ENCODE measurements at places on chromosomes 6 and 20. TPM values are rescaled to one million over a fixed set of nuclear protein-coding genes. Genes with fewer than 3 reads are reported as not detected.

DNA sequence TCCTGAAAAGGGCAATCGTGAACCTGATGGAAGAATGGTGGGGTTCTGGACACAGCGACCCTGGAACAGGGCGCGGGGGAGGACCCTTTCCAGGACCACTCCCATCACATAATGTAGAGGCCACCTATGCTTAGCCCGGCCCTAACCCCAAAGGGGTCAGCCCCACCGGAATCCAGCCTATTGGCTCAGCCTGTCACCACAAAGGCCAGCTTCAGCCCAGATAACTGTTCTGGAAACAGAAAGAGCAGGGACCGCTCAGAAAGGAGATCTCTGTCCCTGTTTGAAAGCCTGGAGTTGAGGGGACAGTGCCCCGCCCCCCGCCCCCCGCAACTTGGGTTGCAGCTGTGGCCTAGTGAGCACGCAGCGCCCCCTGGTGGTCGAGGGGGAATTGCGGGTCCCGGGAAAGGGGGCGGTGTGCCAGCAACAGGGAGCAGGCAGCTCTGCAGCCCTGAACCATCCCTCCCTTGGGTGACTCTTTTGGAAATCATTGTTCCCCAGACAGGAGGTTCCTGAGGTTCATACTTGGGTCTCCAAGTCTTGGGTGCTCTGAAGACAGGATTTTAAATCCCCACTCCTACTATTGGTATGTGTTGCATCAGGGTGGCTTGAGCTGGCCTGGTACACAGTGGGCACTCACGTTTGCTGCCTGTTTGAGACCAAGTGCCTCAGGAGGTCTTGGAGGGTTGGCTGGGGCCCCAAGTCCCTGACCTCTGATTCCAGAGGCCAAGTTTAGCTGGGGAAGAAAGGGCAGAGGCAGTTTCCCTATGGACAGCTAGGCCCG lies 1.5 kb downstream of the SIGLEC1 start:
- H3K4me1 ChIP-seq: peaks cover 5% of the 10 kb centered on the region
- no peaks in the 10 kb centered on the region for H3K27me3 ChIP-seq
- no peak overlapping the region for H3K4me3 ChIP-seq
- H3K27ac ChIP-seq: no peak overlapping the region
- no peaks in the 10 kb centered on the region for H3K36me3 ChIP-seq
- no peak for DNase-seq

- no peaks in the 10 kb centered on the region for H3K4me1 ChIP-seq
- no peaks in the 10 kb centered on the region for H3K36me3 ChIP-seq
- no peak overlapping the region for H3K4me3 ChIP-seq
- DNase-seq: no peak
- no peaks in the 10 kb centered on the region for H3K27me3 ChIP-seq
- no peak overlapping the region for H3K27ac ChIP-seq
Observed at GRCh38 chr20:32449890-32450401, 91.8 kb downstream of the ASXL1 start.

DNA sequence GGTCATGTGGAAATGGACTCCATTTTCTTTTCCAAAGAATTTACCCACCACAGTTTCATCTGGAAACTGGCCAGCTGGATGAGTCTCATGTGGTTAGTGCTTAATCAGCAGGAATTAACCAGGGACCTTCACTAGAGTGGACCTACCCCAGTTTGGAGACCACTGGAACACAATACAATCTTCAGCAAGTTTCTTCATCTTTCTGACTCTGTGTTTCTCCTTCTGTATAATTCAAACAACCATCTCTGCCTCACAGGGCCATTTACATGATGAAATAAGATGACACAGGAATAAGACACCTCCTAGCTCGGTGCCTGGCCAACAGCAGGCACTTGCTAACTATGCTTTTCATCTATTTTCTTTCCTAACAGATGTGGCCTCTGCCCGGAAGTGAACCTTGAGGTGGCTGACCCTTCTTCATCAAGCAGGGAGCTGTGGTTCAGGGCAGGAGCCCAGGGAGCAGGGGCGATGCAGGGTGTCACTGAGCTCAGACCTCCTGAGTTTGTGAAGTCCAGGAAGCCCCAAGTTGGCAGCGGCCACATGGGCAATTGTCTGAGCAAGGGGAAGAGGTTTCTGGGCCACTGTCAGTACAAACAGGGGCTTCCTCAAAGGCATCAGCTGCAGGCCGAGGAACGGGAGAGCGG lies 98.8 kb downstream of the SOD2 start:
- H3K27me3 ChIP-seq: no peaks in the 10 kb centered on the region
- H3K27ac ChIP-seq: no peak overlapping the region
- H3K36me3 ChIP-seq: no peaks in the 10 kb centered on the region
- no peaks in the 10 kb centered on the region for H3K4me1 ChIP-seq

The GRIK2 gene
- not detected for polyA plus RNA-seq

The KIF25 gene
- not detected for polyA plus RNA-seq

DNA sequence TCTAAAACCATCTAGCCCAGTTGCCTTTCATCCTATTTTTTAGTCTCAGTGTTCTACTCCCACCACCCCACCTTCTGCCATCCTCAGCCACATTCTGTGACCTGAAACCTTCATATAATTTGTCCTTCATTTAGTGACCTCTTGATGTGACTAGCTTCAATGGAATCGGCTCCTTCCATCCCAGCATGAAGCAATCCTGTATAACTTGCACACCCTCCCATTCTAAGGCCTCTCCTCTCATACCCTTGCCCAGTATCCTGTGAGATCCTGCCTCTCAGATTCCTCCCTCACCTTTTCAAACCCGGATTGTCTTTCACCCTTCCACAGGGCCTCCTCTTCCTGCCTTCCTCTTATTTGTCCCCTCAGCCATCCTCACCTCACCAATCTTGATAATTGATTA lies 3.1 kb downstream of the ZNF76 start:
- DNase-seq: no peak
- no peak overlapping the region for H3K4me3 ChIP-seq
- H3K27ac ChIP-seq: no peak overlapping the region
- peaks cover 8% of the 10 kb centered on the region for H3K4me1 ChIP-seq

The YWHAB gene
- polyA plus RNA-seq: 350 TPM

- H3K36me3 ChIP-seq: no peaks in the 10 kb centered on the region
- H3K4me1 ChIP-seq: no peaks in the 10 kb centered on the region
- no peak overlapping the region for H3K4me3 ChIP-seq
Observed at GRCh38 chr6:160299559-160299958, 40.9 kb upstream of the SLC22A2 start.

GRCh38 chr6:41103847-41104246 lies 31.1 kb downstream of the NFYA start:
- no peaks in the 10 kb centered on the region for H3K36me3 ChIP-seq
- H3K4me3 ChIP-seq: no peak overlapping the region
- H3K4me1 ChIP-seq: no peaks in the 10 kb centered on the region
- no peaks in the 10 kb centered on the region for H3K27me3 ChIP-seq
- no peak for DNase-seq
- H3K27ac ChIP-seq: no peak overlapping the region

- H3K27me3 ChIP-seq: no peaks in the 10 kb centered on the region
- no peak overlapping the region for H3K4me3 ChIP-seq
- H3K36me3 ChIP-seq: no peaks in the 10 kb centered on the region
- no peak overlapping the region for H3K27ac ChIP-seq
- H3K4me1 ChIP-seq: no peaks in the 10 kb centered on the region
Observed at GRCh38 chr6:168526841-168527281, 85.9 kb downstream of the SMOC2 start.

- H3K27ac ChIP-seq: no peak overlapping the region
- no peaks in the 10 kb centered on the region for H3K4me1 ChIP-seq
- H3K27me3 ChIP-seq: no peaks in the 10 kb centered on the region
- H3K36me3 ChIP-seq: no peaks in the 10 kb centered on the region
- no peak overlapping the region for H3K4me3 ChIP-seq
- no peak for DNase-seq
Observed at GRCh38 chr6:4155848-4156466, 20.6 kb upstream of the ECI2 start.
